ENCODE measurements at places on chromosomes 16 and 17. TPM values are rescaled to one million over a fixed set of nuclear protein-coding genes. Genes with fewer than 3 reads are reported as not detected.

Gene SBK1
- total RNA-seq: 10.7 TPM

Gene TMEM11
- 22.2 TPM for total RNA-seq

Gene TMC5
- total RNA-seq: not detected

Gene ZNF469
- 0.83 TPM for total RNA-seq

Gene SYT17
- not detected for total RNA-seq

Gene PIP4K2B
- 49.9 TPM for total RNA-seq

Gene GNGT2
- 40.0 TPM for total RNA-seq

DNA sequence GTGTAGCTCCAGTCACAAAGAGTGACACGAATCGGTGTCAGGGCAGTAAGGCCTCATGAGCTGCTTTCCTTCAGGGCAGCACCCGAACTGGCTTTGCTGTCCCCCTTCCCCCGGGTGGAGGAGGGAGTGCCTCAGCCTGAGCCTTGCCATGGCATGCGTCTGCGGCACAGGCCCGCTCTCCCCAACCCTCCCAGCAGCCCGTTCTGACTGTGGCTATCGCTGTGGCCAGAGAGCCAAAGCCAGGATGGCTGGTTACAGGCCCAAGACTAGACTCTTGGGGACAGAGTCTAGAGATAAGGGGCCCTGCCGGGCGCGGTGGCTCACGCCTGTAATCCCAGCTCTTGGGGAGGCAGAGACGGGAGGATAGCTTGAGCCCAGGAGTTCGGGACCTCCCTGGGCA lies 25.9 kb downstream of the CLUH start:
- H3K36me3 ChIP-seq: peaks cover 44% of the 10 kb centered on the region
- peaks cover 8% of the 10 kb centered on the region for H3K4me1 ChIP-seq
- no peak overlapping the region for H3K27ac ChIP-seq
- no peaks in the 10 kb centered on the region for H3K27me3 ChIP-seq
- H3K4me3 ChIP-seq: no peak overlapping the region

- H3K4me3 ChIP-seq: no peak overlapping the region
- no peak overlapping the region for H3K27ac ChIP-seq
- no peaks in the 10 kb centered on the region for H3K27me3 ChIP-seq
- H3K4me1 ChIP-seq: peaks cover 54% of the 10 kb centered on the region
- DNase-seq: no peak
Observed at GRCh38 chr16:17412221-17412620, 58.5 kb downstream of the XYLT1 start.

- no peak overlapping the region for H3K27ac ChIP-seq
- no peaks in the 10 kb centered on the region for H3K36me3 ChIP-seq
- H3K4me3 ChIP-seq: no peak overlapping the region
Observed at GRCh38 chr16:79509211-79509631, 91.3 kb downstream of the MAF start.

DNA sequence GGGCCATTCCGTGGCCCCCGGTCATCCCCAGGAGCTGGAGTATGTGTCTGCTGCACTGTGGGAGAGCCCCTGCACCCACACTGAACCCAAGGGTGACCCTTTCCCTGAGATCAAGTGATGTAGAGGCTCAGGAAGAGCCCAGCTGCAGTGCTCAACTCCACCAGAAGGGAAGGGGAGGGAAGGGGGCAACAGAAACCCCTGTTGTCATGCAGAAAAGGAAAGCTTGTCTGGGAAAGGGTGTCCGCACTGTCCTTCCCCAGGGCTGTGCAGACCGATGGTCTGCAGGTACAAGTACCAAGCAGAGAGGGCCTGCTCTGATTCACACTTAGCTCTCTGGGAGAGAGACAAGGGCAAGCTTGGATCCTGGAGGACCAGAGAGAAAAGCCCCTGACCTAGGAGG lies 45.7 kb upstream of the TOB1 start:
- no peak overlapping the region for H3K27ac ChIP-seq
- peaks cover 1% of the 10 kb centered on the region for H3K36me3 ChIP-seq
- no peak overlapping the region for H3K4me3 ChIP-seq
- DNase-seq: no peak

- no peak overlapping the region for H3K4me3 ChIP-seq
- H3K36me3 ChIP-seq: no peaks in the 10 kb centered on the region
- no peaks in the 10 kb centered on the region for H3K4me1 ChIP-seq
- no peak overlapping the region for H3K27ac ChIP-seq
- peaks cover 3% of the 10 kb centered on the region for H3K27me3 ChIP-seq
Observed at GRCh38 chr16:83738923-83739503, 68.8 kb upstream of the HSBP1 start.

DNA sequence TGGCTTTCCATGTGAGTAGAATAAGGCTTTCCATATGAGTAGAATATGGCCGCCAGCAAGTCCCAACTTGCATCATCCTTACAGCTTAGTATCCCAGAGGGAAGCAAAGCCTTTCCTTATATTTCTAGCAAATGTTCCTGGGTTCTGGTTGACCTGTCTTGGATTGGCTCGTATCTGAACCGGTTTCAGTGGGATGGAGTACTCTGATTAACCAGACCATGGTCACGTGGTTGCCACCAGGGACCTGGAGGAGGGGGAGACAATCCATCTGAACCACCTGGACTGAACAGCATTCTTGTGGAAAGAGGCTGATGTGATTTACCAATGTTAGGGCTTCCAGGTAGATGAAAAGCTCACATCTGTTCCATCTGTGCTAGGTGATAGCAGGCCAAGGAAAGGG lies 89.0 kb downstream of the SHISA6 start:
- no peak for DNase-seq
- no peak overlapping the region for H3K4me3 ChIP-seq
- H3K27ac ChIP-seq: no peak overlapping the region
- H3K4me1 ChIP-seq: no peaks in the 10 kb centered on the region

DNA sequence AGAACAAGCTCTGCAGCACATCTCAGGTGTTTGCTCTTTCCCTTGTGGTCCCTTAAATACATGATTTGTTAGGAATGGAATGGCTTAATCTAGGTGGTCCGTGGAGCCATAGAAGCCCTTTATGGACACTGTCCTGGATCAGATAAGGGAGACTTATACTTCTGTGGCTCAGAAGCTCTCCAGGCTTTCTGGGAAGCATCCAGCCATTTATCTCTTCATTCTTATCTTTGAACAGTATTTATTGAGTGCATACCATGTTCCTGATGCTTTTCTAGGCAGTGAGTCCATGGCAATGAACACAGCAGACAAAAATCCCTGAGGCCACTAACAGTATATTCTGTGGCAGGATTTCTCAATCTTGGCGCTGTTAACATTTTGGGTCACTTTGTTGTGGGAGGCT lies 474.5 kb upstream of the EEF2KMT start:
- no peaks in the 10 kb centered on the region for H3K4me1 ChIP-seq
- H3K27ac ChIP-seq: no peak overlapping the region
- no peaks in the 10 kb centered on the region for H3K27me3 ChIP-seq
- no peak overlapping the region for H3K4me3 ChIP-seq
- H3K36me3 ChIP-seq: no peaks in the 10 kb centered on the region

- no peaks in the 10 kb centered on the region for H3K36me3 ChIP-seq
- peak overlapping the region; percentile 66 for H3K27ac ChIP-seq
- no peak for DNase-seq
Observed at GRCh38 chr16:85989376-85989775, 90.4 kb downstream of the IRF8 start.

- H3K4me1 ChIP-seq: no peaks in the 10 kb centered on the region
- DNase-seq: no peak
- H3K27me3 ChIP-seq: no peaks in the 10 kb centered on the region
- no peak overlapping the region for H3K4me3 ChIP-seq
- H3K36me3 ChIP-seq: no peaks in the 10 kb centered on the region
Observed at GRCh38 chr16:13545271-13545670, 374.7 kb upstream of the ERCC4 start.

DNA sequence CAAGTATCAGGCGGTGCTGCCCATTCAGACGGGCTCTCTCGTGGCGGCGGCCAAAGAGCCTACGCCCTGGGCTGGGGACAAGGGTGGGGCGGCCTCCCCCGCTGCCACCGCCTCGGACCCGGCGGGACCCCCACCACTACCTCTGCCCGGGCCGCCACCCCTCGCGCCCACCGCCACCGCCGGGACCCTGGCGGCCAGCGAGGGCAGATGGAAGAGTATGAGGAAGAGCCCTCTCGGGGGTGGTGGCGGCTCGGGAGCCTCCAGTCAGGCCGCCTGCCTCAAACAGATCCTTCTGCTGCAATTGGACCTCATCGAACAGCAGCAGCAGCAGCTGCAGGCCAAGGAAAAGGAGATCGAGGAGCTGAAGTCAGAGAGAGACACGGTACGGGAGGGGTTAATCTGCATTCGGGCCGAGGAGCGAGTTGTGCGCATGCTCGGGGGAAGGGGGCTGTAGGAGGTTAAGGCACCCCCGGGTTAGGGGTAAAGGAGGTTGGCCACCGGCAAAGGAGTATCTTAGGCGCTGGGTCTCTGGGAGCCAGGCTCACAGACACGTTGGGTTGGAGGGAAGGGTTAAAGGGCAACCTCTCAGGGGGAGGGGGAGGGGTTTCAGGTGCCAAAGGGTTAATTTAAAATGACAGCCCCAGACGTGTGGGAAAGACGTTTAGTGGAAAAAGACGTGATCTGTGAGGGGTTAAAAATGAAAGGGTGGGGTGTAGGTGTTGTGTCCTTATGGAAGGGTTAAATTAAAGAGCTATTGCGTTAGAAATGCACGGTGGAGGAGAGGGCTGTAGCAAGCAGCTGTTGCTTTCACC lies 1.4 kb downstream of the MSL1 start:
- DNase-seq: peak; percentile 68
- peaks cover 31% of the 10 kb centered on the region for H3K4me1 ChIP-seq
- peaks cover 33% of the 10 kb centered on the region for H3K36me3 ChIP-seq
- H3K27ac ChIP-seq: peak overlapping the region; percentile 75
- H3K27me3 ChIP-seq: no peaks in the 10 kb centered on the region
- peak overlapping the region; percentile 84 for H3K4me3 ChIP-seq

GRCh38 chr17:34601416-34601815 lies 22.0 kb downstream of the TMEM132E start:
- DNase-seq: no peak
- no peaks in the 10 kb centered on the region for H3K4me1 ChIP-seq
- peaks cover 8% of the 10 kb centered on the region for H3K27me3 ChIP-seq
- H3K27ac ChIP-seq: no peak overlapping the region
- H3K4me3 ChIP-seq: no peak overlapping the region
- H3K36me3 ChIP-seq: no peaks in the 10 kb centered on the region

DNA sequence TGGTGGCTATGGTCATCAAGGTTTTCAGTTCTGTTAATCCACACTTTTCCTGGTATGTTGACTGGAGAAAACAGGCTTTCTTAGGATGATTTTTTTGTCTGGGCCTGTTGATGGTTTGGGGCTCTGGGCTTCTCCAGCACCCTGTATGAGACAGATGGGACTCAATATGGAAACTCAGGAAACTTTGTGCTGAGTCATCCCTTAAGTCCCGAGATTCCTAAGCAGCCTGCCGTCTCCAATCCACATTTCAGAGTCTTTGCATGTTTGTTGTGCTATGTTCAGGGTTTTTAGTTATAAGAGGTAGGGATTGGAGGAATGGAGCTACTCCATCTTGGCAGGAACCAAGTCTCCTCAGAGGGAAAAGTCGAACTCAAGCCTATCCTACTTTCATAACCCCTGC lies 253.3 kb upstream of the FOXF1 start:
- H3K36me3 ChIP-seq: no peaks in the 10 kb centered on the region
- DNase-seq: no peak
- no peak overlapping the region for H3K4me3 ChIP-seq
- H3K27me3 ChIP-seq: peaks cover 5% of the 10 kb centered on the region

DNA sequence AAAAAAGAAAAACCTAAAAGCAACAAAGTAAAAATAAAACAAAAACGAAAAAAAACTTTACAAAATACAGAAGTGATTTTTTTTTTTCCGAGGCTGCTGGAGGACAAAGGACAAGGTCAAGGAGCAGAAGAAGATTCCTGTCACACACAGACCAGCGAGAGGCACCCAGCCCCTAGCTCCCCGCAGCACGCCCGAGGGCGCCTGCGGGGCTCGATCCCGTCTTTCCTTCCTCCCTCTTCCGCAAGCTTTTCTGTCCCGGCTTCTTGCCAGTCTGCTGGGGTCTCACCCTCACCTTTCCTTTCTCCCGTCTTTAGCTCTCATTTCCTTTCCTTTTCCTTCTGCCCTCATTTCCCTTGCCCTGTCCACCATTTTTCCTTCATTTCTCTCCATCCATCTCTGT lies 66.1 kb upstream of the DNAH17 start:
- H3K27me3 ChIP-seq: no peaks in the 10 kb centered on the region
- H3K27ac ChIP-seq: no peak overlapping the region
- peaks cover 15% of the 10 kb centered on the region for H3K4me1 ChIP-seq
- H3K4me3 ChIP-seq: no peak overlapping the region
- peaks cover 2% of the 10 kb centered on the region for H3K36me3 ChIP-seq

DNA sequence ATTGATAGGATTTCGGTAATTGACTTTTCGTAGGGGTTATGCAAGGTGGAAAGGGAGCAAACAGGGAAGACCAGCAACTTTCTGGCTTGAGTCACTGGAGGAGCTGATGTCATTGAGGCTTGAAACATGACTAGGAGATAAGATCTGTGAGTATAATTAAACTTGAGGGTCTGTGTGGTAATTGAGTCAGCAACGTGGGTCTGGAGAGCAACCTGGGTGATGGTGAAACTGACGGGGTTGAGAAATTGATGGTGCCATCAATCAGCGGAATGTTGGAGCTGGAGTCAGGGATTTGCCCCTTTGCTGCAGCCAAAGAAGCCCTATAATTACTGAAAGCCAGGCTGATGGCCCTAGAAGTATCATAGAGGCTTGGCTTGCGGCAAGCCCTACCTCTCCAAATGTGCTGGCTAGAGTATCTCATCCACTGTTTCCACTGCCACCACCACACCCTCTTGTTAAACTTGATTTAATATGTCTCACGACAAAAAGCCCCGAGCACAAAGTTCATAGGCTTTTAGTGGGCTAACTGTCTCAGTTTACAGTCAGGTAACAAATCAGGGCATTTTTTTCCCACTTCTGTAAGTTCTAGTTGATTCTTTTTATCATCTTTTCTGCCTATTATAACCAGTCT lies 186.9 kb upstream of the ELAC2 start:
- no peaks in the 10 kb centered on the region for H3K27me3 ChIP-seq
- no peak overlapping the region for H3K27ac ChIP-seq
- DNase-seq: no peak
- no peaks in the 10 kb centered on the region for H3K4me1 ChIP-seq
- H3K4me3 ChIP-seq: no peak overlapping the region

DNA sequence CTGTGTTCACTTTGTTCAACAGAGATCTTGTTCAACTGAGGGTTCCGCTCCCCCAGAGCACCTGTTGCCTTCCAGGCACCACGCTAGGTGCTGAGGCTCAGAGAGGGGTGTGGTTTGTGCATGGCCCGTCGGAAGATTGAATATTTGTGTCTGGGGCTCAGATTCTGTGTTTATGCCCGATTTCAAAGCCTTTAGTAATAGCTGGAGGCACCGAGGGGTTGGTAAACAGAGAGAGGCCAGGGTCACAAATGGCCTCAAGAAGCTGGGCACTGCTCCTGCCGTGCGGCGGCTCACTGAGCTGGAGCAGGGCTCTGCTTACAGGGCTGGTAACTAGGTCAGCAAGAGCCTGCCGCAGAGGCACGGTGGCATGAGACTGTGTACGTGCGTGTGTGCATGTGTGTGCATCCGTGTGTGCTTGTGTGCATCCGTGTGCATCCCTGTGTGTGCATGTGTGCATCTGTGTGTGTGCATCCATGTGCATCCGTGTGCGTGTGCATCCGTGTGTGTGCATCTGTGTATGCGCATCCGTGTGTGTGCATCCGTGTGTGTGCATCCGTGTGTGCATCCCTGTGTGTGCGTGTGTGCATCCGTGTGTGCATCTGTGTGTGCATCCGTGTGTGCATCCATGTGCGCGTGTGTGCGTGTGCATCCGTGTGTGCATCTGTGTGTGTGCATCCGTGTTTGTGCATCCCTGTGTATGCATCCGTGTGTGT lies 5.4 kb downstream of the ITGAE start:
- H3K27me3 ChIP-seq: peaks cover 6% of the 10 kb centered on the region
- peaks cover 82% of the 10 kb centered on the region for H3K4me1 ChIP-seq
- H3K4me3 ChIP-seq: peak overlapping the region; percentile 34
- peak overlapping the region; percentile 70 for H3K27ac ChIP-seq
- peak; percentile 46 for DNase-seq

- H3K4me1 ChIP-seq: peaks cover 58% of the 10 kb centered on the region
- no peak overlapping the region for H3K27ac ChIP-seq
- no peaks in the 10 kb centered on the region for H3K27me3 ChIP-seq
- no peak for DNase-seq
- peaks cover 16% of the 10 kb centered on the region for H3K36me3 ChIP-seq
- no peak overlapping the region for H3K4me3 ChIP-seq
Observed at GRCh38 chr17:57438066-57438731, 181.9 kb downstream of the MSI2 start.

Data from activated CD8-positive, alpha-beta T cell treated with anti-CD3 and anti-CD28 coated beads, Interleukin-2, amount 10 ng/mL, durations not matched to agents 7 days and 5 days (primary cell).